Neural crest cell (in vitro differentiated cells): ENCODE measurements at places on chromosomes 2 and 18.

- DNase-seq, result peak; percentile 61
These were observed 499.4 kb downstream of the GALR1 start for GRCh38 chr18:77749089-77749488.

DNA sequence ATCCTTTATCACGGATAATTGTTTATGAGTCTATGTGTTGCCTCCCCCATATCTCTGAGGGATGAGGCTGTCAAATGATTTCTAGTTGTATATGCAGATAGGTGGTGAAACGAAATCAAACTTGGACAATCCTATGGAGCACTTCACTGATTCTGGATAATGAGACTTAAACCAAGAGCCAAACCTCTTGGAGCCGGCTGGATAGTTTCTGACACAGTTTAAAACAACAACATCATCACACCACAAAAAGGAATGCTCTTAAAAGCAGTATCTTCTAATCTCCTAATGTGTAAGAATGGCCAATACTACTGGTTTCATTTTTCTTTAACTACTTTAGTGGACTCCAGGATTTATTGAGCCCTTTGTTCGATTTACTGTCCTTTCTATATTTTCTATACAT lies 36.5 kb downstream of the SPHKAP start:
- no peak for DNase-seq

- peak; percentile 29 for DNase-seq
These were observed 340.0 kb upstream of the MEX3C start for GRCh38 chr18:51537487-51537886.

DNA sequence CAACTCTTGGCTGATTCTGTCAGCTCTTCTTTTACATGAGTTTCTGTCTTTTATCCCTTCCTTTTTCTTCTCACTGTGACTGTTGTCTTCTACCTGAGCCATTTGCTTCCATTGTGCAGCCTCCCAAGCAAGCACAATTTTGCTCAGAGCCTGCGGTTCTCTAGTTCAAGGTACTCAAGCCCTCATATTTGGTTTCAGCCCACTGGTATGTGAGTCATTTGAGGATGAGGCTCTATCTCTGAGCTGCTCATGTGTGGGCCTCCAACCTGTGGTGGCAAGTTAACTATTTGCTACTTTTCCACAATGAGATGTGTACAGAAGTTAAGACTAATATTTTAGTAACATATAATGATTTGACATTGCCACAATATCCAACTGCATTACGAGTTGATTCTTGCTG lies 183.0 kb downstream of the PHLPP1 start:
- no peak for DNase-seq

- no peak for DNase-seq
These were observed 677 bp upstream of the MC2R start for GRCh38 chr18:13915995-13916431.

DNA sequence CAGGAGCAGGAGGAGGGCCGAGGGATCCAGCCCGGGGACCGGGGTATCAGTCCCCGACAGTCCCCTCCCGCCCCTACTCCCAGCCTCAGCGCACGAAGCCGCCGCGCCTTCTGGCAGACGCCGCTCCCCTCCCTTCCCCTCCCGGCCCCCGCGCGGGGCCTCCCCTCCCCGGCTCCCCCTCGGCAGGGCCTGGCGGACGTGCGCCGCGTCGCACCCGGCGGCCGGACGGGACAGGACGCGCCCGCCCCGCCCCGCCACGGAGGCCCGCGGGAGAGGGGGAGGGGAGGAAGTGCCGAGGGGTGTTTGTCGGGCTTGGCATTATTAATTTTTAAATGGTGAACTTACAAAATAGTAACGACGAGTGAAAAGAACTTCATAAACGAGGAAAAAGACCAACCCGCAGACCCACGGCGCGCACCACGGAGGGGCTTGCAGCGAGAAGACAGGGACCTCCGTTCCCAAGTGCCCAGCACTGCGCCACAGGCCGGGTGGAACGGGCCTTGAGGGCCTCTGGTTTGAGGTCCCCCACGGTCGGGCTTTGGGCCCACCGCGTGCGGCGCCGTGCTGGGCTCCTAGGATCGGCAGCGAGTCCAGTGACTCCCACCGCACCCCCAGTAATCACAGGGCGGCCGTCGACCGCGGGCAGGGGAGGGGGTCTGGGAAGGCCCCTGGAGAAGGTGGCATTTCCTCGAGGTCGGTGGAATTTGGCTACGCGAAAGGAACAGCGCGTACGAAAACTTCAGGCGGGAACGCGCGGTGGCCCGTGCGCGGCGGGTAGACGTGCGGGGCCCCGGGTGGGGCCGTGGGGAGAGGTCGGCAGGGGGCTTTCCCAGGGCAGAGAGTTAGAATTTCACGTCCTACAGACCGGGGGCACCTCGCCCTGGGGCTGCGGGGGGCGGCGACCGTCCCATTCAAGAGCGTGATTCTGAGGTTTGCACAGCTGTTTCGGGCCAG lies 954 bp upstream of the CTDSP1 start:
- no peak for DNase-seq

- peak; percentile 37 for DNase-seq
These were observed 90.2 kb upstream of the SCG2 start for GRCh38 chr2:223692191-223692947.

DNA sequence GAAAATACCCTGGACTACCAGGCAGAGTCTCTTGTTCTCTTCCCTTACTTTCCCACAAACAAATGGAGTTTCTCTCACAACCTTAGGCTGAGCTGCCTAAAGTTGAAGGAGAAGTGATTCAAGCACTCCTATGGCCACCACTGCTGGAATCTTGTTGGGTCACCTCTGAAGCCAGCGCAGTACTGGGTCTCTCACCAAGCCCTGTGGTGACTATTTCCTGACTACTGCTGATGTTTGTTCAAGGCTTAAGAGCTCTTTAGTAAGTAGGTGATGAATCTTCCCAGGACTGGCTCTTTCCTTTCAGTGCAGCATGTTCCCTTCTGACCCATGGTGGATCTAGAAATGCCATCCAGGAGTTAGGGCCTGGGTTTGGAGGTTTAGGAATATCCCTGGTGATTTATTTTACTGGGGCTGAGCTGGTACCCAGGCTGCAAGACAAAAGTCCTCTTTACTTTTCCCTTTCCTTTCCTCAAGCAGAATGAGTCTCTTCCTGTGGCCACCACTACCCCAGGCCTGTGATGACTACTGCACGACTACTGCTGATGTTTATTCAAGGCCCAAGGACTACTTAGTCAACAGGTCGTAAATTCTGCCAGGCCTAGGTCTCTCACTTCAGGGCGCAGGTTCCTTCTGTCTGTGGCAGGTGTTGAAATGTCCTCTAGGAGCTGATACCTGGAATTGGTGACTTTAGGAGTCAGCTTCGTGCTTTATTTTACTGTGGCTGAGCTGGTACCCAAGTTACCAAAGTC lies 121.8 kb downstream of the SLC4A10 start:
- no peak for DNase-seq

- DNase-seq, result no peak
These were observed 17.2 kb downstream of the THOC1 start for GRCh38 chr18:250685-251084.

DNA sequence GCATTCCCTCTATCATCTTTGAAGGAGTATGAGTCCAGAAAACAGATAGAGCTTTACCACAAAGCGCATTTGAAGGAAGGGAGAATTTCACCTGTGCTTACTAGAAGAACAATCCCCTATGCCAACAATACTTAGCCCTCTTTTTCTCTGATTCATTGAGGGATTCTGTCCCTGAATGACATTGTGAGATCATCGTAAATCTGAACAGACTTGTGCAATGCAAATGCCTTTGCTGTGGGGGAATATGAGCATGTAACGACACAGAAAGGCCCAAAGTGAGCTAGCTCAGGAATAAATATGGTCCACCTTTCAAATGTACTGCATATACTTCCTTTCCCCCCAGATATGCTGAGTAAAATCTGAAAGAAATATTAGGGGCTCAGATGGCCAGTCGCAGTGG lies 67.6 kb downstream of the SCN1A start:
- no peak for DNase-seq

GRCh38 chr18:31102025-31102684 lies at the start of gene DSC2:
Gene DSC2 (minus strand): TSS chr18:31102421. CDS start chr18:31101971, 450 bp downstream.
- DNase-seq, result peak; percentile 41

DNA sequence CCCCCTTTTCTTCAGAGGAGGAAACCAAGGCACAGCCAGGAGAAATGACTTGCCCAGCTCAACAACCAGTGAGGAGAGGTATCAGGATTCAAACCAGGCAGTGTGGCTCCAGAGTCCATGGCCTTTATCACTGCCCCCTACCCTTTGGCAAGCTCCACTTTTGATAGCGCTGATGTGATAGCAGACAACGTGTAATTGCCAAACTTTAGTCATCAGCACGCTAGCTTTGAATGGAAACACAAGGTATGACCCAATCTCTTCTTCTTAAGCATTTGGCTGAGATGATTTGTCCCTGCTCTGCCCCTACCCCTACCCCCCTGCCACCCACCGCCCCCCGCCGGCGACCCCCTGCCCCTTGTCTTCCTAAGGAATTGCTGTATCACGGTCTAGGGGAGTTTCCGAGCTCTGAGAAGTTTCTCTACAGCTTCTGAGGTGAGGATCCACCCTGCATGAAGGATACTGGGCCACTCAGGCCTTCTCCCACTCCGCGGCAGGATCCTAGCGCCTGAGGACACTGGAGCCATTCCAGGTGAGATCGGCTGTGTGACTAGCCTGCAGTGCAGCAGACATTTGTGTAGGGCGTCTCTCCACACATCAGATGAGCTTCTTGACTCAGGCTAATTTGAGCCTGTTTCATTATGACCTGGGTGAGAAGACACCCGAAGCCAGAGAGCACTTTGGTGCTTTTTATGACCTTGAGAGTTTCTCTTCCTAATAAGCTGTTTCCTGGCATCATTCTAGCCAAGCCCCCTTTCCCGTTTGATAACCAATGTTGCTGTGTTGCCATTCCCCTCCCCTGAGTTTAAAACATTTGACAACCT lies 75.1 kb upstream of the MAP4K4 start:
- DNase-seq, result no peak

GRCh38 chr2:109001201-109001600 lies 12.2 kb upstream of the EDAR start:
- DNase-seq, result no peak

- DNase-seq, result no peak
These were observed 136.5 kb downstream of the TDRD15 start for GRCh38 chr2:21260311-21260710.

DNA sequence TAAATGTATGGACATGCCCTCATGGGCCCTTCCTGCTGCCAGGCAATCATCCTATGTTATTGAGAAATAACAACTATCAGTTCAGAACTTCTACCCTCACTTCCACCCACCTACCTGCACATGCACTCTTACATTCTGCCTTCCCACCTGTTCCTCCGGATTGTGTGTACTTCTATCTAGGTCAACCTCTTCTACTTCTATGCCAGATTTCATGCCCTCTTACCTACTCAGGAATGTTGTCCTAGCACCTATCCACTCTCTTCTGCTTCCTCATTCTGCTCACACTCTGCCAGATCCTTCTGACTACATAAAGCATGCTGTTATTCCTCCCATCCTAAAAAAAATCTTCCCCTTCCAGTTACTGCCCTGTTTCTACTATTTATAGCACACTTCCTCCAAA lies 333.5 kb downstream of the IRS1 start:
- DNase-seq, result no peak

DNA sequence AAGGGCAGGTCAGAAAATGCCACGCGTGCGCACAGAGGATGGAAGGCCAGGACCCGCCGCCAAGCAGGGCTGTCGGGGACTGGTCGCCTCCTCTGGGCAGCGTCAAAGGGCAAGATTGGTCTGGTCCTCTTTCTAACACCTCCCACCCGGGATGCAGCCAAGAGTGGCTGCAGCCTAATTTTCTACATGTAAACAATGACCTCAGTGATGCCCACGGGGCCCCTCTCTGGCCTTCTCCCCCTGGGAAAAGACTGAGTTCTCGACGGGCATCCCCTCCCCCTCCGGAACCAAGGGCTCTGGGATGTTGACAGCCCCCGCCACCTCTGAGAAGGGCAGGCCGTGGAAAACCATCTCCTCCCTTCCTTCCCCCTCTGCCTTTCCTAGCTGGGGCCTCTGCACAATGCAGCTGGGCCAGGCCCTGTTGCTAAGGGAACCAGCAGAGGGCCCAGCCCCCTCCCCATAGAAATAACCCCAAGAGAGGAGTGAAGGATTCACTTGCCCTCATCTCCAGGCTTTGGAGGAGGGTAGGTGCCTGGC lies 80.0 kb upstream of the ZNF532 start:
- DNase-seq, result peak; percentile 34

DNA sequence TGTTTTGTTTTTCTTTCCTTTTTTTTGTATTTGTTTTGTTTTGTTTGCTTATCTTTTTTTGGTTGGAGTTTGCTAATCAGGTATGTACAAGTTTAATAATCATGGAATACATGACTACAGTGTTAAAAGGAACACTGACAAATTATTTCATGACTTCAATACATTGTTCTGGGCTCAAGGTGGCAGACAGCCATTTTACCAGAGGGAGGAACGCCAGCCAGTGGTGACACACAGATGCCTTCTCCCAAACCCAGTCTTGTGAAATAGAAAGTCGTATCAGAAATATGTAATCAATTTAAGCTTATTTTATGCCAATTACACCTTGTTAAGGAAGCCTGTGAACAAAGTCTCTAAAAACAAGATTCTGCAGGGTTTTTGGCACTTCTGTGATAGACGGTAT lies 264.0 kb upstream of the EPHA4 start:
- no peak for DNase-seq

GRCh38 chr2:46780801-46781445 lies 134.7 kb downstream of the MCFD2 start:
- peak; percentile 11 for DNase-seq
